ENCODE measurements at places on chromosomes 13 and 19.

DNA sequence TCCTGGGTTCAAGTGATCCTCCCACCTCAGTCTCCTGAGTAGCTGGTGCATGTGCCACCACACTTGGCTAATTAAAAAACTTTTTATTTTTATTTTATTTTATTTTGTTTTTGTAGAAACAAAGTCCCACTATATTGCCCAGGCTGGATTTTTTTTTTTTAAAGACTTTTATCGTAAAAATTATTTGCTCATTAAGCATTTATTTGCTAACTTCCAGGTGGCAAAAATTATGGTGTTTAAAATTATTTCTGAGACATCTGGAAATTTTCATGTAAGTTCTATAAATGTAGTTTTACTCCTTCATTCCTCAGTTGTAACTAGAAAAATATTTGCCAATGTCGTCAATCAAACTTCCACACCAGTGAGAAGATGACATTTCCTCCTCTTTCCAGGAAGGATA lies 233.3 kb upstream of the DACH1 start:
- no peak for DNase-seq

GRCh38 chr19:23507446-23507845 lies 112.2 kb upstream of the ZNF91 start:
- no peak for DNase-seq

GRCh38 chr13:26257049-26257448 lies 3.1 kb downstream of the CDK8 start:
- no peak for DNase-seq

- peak; percentile 94 for DNase-seq
Measured at GRCh38 chr19:7888145-7888825, at the start of gene LRRC8E. LRRC8E (plus strand) TSS chr19:7888510; CDS start chr19:7895604, 7,094 bp downstream.

GRCh38 chr13:48511621-48512230 lies 21.2 kb downstream of the RCBTB2 start:
- DNase-seq = no peak

DNA sequence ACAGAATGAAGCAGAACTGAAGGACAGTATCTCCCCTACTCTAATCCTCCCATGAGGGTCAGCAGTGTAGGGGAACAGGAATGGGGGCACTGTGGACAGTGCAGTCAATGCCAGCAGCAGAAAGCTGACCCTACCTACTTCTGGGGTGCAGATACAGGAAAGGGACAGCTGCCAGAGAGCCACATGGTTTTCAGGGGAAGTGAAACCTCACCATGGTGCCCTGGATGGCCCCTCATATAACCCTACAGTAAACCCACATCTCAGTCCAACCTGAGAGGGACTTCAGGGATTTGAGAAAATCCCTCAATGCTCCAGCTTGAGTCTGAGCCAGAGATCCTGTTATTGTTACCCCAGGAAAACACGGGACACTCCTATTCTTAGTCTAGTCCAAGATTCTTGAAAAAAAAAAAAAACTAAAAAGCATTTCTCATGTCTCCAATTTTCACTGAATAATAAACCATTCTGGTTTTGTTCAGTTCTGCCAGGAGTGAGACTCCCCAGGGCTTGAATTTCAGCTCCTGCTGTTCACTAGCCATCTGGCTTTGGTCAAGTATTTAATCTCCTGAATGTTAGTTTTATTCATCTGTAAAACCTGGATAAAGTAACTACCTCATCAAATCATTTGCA lies 511.6 kb upstream of the ARGLU1 start:
- no peak for DNase-seq

- DNase-seq = no peak
Measured at GRCh38 chr13:39403106-39403505, 199.9 kb downstream of the LHFPL6 start.

DNA sequence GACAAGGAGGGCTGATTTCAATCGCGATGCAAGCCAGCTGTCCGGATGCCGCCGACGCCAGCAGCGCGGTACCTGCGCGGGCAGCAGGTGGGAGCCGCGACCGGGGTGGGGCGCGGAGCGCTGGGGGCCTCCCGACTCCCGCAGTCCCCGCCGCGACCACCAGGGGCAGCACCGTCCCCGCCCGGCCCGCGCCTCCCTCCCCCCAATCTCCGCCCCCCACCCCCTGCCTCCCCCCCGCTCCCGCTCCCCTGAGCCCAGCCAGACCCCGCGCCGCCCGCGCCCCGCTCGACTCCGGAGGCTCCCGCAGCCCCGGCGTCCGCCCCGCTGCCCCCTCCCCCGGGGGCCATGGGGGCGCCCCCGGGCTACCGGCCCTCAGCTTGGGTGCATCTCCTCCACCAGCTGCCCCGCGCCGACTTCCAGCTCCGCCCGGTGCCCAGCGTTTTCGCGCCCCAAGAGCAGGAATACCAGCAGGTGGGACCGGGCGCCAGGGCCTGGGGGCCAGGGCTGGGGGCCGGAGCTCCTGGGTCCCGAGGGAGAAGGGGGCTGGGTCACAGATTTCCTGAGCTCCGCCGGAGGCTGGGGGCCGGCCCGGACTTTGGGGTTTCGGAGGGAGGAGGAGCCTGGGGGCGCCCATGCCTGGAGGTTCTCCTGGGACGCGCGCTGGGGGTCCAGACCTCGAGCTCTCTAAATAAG lies at the start of gene TTYH1:
TTYH1 (plus strand) TSS at position 257 of the 693 bp plus-strand sequence; CDS start at position 346, 89 bp downstream.
- peak; percentile 84 for DNase-seq

DNA sequence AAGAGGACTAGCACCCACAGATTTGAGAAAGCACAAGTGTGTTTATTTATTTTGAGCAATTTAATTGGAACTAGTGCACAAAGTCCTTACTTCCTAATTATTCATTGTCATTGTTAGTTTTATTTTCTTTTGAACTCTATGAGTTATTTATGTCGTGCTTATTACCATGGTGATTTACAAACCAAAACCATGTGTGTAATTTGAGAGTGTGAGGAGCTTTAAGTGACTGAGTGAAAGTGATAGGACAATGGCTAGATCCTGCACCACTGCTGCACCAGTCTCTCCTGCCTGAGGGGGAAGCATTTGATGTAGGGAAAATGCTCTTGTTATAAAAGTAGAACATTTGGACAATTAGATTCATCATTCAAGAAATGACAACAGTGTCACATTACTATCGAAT lies 172.3 kb upstream of the KLF12 start:
- no peak for DNase-seq

- peak; percentile 84 for DNase-seq
Measured at GRCh38 chr13:99983499-99984401, 2.2 kb downstream of the ZIC2 start.

GRCh38 chr13:99948907-99949678 lies 22.5 kb downstream of the ZIC5 start:
- no peak for DNase-seq

- no peak for DNase-seq
Measured at GRCh38 chr19:51462276-51462675, 4.0 kb upstream of the SIGLEC8 start.

- no peak for DNase-seq
Measured at GRCh38 chr13:49456156-49456555, 12.1 kb downstream of the SETDB2 start.

DNA sequence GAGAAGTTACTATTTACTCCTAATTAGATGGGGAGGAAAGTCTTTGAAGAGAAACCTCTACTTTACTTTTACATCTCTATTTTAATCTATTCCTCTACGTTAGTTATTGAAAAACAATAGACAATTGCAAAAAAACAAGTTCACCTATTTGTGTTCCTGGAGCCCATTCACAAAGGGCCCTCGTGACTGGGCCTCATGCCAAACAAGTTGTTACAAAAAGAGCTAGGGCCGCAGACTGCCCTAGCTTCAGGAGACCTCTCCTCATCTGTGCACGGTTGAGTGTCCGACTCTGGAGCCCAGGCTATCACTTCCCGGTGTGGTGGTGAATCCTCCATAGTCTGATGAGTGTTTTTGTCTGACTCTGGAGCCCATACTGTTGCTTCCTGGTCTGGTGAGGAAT lies 190.9 kb downstream of the ZNF486 start:
- DNase-seq = no peak
